CD4-positive, alpha-beta T cell treated with Interleukin-6 at 100 ng/mL for 8 hours (primary cell): ENCODE measurements at places on chromosomes 6 and 20.

- DNase-seq: no peak
These were observed 211.9 kb downstream of the HAO1 start for GRCh38 chr20:7728338-7728737.

- DNase-seq: no peak
These were observed 41.2 kb downstream of the CD40 start for GRCh38 chr20:46159101-46159897.

DNA sequence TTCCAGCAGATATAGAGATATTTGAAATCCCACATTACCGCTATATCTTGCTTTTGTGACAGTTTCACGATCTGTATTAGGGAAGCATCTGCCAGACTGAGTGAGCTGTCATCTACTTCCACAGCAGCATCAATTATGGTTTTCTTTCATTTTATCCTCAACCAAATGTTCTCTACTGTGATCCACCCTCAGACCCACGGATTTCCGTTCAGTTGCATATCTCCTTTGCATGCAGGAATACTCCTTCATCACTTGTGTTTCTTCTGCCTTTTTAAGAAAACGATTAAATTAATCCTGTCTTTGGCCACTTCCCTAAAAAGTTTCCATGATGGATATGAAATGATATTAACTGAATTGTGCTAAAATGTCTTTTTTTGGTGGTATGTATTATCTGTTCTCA is 262.1 kb upstream of the ADGRB3 start:
- DNase-seq: no peak

DNA sequence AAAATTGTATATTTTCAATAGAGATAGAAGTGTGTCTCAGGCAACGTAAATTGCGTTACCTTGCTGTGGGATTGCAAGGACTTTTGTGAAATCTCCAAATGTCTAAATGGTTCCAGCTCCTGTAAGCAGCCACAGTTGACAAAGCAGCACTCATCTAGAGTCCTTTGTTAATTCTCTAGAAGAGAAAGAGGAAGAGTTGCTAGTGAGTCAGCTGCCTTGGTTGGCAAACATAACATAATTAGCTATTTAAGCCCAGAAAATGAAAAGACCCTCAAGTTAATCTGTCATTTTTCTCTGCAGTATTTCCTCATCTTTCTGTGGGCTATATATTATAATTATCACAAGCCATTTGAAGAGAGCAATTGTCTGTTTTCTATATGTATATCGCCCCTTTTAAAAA is 66.4 kb upstream of the FABP7 start:
- DNase-seq: no peak

DNA sequence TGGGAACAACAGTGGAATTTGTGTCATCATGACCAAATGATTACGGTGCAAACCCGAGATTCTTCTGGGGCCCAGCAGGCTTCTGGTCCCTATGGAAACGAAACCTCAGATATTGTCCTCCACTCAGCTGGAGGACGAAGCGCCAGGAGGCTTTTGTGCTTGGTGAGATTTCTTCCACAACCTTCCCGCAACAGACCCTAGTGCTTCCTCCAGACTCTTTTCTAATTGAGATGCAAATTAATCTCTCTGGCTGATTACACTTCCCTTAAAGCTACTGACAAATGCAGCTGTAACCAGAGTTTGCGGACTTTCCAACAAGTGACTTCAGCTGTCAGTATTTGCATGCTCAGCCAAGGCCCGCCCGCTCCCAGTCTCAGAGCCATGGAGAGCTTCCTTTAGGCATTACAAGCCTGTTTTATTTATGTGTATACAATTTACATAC is 96.0 kb downstream of the INSM1 start:
- DNase-seq: no peak

GRCh38 chr20:294602-295001 is 2.8 kb upstream of the ZCCHC3 start:
- DNase-seq: no peak

GRCh38 chr20:62511915-62512610 is 36.3 kb upstream of the GATA5 start:
- no peak for DNase-seq

DNA sequence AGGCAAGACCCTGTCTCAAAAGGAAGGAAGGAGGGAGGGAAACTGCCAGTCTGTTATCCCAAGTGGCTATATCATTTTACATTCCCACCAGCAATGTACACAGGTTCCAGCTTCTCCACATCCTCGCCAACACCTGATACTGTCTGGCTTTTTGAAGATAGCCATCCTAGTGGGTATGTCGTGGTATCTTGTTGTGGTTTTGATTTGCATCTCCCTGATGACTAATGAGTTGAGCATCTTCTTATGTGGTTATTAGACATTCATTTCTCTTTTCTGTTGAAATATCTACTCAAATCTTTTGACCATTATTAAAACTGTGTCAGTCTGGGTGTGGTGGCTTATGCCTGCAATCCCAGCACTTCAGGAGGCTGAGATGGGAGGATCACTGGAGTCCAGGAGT is 47.9 kb upstream of the ARID1B start:
- DNase-seq: no peak

GRCh38 chr6:43604174-43604573 is 24.9 kb downstream of the GTPBP2 start:
- no peak for DNase-seq

GRCh38 chr6:84284428-84285049 is 57.1 kb upstream of the CEP162 start:
- DNase-seq: no peak

DNA sequence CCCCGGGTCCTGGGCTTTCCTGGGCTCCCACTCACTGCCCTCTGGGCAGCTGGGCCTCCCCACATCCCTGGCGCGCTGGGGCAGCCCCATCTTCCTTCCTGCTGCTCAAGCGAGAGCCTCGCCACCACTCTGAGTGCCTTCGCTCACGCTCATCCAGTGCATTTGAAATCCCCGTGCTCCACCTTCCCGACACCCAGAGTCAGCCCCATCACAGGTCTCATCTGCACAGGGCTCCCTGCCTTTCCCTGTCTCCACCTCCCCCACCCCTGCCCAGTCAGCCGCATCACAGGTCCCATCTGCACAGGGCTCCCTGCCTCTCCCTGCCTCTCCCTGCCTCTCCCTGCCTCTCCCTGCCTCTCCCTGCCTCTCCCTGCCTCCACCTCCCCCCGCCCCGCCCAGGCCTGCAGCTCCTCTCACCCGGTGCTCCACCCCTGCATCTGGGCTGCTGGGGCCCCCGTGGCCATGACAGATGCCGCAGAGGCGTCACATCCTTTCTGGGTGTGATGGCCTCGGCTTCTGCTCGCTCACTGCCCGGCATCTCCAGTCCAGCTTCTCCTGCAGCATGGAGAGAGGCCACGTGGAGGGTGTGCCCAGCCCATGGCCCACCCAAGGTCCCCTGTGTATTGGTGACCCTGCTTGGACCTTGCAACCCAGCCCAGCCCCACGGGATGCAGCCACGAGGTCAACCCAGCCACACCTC is 9.0 kb upstream of the BHLHE23 start:
- no peak for DNase-seq

DNA sequence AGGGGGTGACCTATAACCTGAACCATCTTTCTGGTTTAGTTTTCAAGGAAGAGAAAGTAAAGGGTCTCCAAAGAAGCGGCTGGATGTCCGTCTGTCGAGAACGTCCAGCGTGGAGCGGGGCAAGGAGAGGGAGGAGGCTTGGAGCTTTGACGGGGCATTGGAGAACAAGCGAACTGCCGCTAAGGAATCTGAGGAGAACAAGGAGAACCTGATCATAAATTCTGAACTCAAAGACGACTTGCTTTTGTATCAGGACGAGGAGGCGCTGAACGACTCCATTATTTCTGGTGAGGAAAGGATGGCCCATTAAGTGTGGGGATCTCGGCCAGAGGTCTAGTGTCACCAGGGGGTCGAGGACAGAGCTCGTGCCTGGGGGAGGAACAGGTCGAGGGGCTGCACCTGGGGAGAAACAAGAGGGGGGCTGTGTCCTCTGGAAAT is 159.2 kb downstream of the SYCP2 start:
- no peak for DNase-seq

DNA sequence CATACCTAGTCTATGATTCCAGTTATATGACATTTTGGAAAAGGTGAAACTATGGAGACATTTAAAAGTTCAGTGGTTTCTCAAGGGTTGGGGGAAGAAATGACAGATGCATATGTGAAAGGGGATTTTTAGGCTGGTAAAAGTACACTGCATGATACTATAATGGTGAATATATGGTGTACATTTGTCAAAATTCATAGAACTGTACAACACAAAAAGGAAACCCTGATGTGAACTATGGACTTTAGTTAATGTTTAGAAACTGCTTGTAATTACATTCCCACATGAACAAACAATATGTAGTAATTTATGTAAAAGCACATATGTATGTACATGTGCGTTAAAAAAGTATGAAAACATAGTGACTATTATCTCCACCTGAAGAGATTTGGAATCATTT is 907.3 kb upstream of the CITED2 start:
- no peak for DNase-seq

DNA sequence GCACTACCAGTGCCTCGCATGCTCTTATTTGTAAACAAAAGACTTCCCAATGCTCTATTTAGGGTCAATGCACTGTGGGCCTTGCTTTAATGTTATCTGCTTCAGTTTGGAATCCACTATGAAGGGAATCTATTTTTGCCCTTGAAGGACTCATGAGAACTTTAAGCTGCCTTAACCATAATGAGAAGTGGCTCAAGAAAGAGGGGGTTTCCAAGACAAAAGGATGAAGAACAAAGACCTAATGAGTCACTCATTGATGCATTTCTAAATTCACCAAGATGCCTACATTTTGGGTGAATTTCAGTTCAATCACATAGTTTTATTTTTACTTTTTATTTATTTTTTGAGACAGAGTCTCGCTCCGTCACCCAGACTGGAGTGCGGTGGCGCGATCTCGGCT is 228.2 kb downstream of the LY86 start:
- DNase-seq: no peak

- no peak for DNase-seq
These were observed 66.0 kb upstream of the PREP start for GRCh38 chr6:105468850-105469249.

GRCh38 chr6:32189069-32189741 is 797 bp downstream of the PBX2 start:
- no peak for DNase-seq

- no peak for DNase-seq
These were observed 13.4 kb upstream of the GMNN start for GRCh38 chr6:24761193-24761835.

- no peak for DNase-seq
These were observed 97.5 kb downstream of the GMDS start for GRCh38 chr6:2147766-2148448.

DNA sequence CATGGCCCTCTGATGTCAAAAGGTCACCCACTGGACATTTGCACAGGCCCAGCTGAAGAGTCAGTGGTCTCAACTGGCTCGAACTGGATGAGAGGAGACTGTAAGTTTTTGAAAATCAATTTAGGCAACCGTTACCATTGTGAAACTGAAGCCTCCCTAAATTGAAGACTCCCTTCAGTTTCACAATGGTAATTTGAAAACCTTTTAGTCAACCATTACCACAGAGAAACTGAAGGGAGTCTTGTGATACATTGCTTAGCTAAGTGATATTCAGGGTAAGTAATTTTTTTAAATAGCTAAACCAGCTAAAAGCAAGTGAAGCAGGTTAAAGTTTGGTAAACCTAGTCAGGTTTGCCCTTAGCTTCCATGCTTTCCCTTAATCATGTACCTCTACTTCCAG is 197.3 kb upstream of the NT5E start:
- no peak for DNase-seq

- no peak for DNase-seq
These were observed 510.7 kb upstream of the SULF2 start for GRCh38 chr20:48295966-48296421.

GRCh38 chr6:100479179-100480035 is 14.7 kb upstream of the SIM1 start:
- no peak for DNase-seq

DNA sequence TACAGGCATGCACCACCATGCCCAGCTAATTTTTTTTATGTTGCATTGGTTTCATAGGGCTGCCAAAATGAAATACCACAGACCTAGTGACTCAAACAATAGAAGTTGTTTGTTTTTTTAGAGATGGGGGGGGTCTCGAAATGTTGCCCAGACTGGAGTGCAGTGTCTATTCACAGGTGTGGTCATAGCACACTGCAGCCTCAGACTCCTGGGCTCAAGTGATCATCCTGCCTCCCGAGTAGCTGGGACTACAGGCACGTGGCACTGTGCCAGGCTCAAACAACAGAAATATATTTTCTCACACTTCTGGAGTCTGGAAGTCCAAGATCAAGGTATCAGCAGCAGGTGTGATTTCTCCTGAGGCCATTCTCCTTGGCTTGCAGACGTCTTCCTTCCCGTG is 6.6 kb upstream of the SLC16A10 start:
- no peak for DNase-seq

DNA sequence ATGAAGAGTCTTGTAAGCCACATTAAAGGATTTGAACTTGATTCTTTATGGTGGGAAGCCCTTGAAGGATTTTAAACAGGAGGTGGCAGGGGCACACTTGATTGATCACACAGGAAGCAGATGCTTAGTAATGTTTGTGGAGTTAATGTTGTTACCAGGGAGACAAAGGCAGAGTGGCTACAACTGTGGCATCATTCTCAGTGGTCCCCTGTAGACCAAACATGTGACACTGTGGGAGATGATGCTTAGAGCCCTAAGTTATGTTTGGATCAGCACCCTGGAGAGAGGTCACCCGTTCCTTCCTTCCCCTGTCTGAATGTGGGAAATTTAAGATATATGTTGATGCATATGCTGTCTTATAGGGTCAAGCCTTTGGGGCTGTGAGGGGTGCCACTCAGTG is 53.2 kb downstream of the EIF2S2 start:
- peak; percentile 7 for DNase-seq

GRCh38 chr20:11103866-11104265 is 430.1 kb upstream of the JAG1 start:
- no peak for DNase-seq

DNA sequence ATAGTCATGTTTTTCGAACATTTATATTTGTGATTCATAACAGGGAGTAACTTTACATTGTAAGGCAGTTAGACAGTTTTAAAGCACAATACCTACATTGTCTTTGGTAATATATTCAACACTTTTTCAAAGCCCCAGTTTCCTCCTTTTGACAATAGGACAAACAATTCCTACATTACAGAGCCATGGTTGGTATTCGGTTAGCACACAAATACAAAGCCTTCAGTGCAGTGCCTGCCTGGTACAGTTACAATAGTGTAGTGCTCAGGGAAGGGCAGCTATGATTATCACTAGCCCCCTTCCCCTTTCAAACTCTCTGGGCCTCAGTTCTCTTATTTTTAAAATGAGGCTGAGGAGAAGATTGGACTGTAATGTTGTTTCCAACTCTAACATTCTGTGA is 207.8 kb downstream of the TPBG start:
- DNase-seq: no peak

DNA sequence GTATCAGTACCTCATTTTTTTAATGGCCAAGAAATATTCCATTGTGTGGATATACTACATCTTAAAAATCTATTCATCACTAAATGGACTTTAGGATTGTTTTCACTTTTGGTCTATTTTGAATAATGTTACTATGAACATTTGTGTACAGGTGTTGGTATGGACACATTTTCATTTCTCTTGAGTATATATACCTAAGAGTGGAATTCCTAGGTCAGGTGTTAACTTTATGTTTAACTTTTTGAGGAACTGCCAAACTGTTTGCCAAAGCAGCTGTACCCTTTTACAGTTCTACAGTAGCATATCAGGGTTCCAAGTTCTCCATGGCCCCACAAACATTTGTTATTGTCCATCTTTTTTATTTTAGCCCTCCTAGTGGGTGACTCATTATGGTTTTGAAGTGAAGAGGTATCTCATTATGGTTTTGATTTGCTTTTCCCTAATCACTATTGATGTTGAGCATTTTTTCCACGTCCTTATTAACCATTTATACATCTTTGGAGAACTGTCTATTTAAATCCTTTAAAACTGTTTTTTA is 28.2 kb downstream of the DSTN start:
- no peak for DNase-seq
